ENCODE measurements at places on chromosomes 4 and X. TPM values are rescaled to one million over a fixed set of nuclear protein-coding genes. Genes with fewer than 3 reads are reported as not detected.
A peak's percentile ranks its signal among the peaks of the same experiment; 100 is the strongest.

DNA sequence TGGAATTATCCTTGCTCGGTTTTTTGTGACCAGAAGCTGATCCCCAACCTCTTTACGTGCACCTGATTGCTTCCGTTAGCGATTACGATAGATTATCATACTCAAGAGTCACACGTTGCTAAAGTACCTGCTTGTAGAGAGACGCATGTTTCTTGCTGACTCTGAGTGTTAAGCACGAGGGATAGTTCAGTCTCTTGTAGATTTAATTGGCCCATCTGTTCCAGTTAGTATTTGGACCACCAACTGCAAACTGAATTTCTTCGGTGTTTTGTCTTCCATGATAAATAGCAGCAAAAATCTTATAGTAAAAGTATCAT, 516 bp upstream of the COX18 start:
- peak overlapping the region; percentile 81 for H3K27ac ChIP-seq
- peak overlapping the region; percentile 87 for H3K4me3 ChIP-seq
- H3K4me1 ChIP-seq, result peaks cover 5% of the 10 kb centered on the region
- DNase-seq, result no peak
- no peaks in the 10 kb centered on the region for H3K27me3 ChIP-seq
- H3K36me3 ChIP-seq, result peaks cover 20% of the 10 kb centered on the region

Gene GC
- total RNA-seq, result not detected

Gene TMEM150C
- total RNA-seq, result 0.66 TPM

DNA sequence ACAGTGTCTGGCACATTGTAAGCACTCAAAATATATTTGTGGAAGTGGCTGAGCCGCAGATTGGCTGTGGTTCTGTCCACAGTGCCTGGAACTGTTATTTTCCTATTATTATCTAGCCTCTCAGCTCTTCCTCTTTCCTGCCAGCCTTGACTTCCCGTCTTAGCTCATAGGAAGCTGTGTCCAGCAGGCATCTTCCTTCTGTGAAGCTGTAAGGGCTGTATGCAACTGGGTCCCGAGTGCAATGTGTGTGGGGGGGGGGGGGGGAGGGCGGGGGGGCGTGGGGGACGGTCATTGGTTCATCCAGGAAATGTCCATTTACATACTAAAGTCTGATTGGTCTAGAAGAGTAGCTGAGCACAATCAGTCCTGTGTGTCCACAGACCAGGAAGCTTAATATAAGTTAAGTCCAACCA, 210.7 kb downstream of the PDGFRA start:
- H3K4me3 ChIP-seq, result peak overlapping the region; percentile 25
- peaks cover 3% of the 10 kb centered on the region for H3K27me3 ChIP-seq
- DNase-seq, result peak; percentile 42

Gene FGFR3
- 2.0 TPM for total RNA-seq

DNA sequence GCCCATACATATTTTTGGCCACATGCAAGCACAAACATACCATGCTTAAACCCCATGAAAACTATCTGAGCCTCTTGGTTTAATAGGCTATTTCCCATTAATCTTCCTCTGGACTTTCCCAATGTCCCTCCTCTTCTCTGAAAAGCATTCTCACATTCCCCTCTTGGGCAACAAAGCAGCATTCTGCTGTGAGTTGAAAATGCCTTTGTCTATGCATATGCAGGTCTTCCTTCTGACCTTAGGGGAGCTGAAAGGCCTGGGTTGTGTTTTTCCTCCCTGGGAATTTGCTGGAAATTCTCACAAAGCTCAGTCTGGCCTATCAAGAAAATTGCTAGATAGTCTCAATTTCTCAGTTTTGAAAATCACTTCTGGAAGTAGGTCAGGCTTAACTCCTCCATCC, 4.2 kb downstream of the VSIG4 start:
- no peak overlapping the region for H3K4me3 ChIP-seq
- H3K4me1 ChIP-seq, result no peaks in the 10 kb centered on the region
- H3K27ac ChIP-seq, result no peak overlapping the region
- no peak for DNase-seq
- H3K36me3 ChIP-seq, result no peaks in the 10 kb centered on the region

Gene ADGRG4
- total RNA-seq, result not detected

Gene RADX
- total RNA-seq, result 4.9 TPM

GRCh38 chr4:136909626-136910025, 622.7 kb downstream of the PCDH18 start:
- peak; percentile 74 for DNase-seq
- H3K27me3 ChIP-seq, result no peaks in the 10 kb centered on the region
- H3K27ac ChIP-seq, result peak overlapping the region; percentile 46
- H3K4me1 ChIP-seq, result peaks cover 10% of the 10 kb centered on the region
- no peaks in the 10 kb centered on the region for H3K36me3 ChIP-seq
- no peak overlapping the region for H3K4me3 ChIP-seq

DNA sequence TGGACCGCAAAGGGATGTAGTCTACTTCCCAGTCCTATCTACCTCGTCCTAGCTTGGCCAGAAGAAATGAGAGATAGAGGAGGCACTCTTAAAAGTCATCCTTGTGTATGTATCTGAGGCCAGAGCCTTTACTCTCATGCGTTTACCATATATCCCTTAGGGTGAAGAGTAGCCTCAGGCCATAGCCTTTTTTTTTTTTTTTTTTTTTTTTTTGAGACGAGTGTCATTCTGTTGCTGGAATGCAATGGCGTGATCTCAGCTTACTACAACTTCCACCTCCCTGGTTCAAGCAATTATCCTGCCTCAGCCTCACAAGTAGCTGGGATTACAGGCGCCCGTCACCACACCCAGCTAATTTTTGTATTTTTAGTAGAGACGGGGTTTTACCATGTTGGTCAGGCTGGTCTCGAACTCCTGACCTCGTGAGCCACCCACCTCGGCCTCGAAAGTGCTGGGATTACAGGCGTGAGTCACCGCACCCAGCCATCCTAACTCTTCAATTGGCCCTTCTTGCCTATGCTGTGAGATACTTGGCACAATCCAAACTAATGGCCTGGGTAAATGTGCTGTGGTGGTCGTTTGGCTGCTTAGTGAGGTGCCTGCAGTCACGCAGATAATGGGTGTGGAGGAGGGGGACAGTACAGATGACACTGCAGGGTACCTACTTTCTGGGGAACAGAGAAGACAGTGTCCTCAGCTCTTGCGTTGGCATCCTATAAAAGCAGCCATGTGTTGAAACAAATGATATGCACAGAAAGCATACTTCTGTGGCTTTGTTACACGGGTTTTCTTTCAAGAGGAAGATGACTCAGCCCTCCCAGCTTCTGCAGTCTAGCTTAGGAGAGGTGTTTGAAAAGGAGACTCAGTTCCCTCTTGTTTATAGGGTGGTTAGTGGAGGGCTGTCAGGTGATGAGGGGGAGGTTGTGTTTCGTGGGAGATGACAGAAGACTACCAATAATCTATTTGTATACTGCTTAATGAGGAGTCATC, 10.4 kb upstream of the DGAT2L6 start:
- no peaks in the 10 kb centered on the region for H3K27me3 ChIP-seq
- H3K4me1 ChIP-seq, result peaks cover 18% of the 10 kb centered on the region
- DNase-seq, result no peak
- H3K4me3 ChIP-seq, result no peak overlapping the region

Gene CSAG1
- 0.63 TPM for total RNA-seq

Gene UGT2A1
- not detected for total RNA-seq

Gene FGF13
- total RNA-seq, result 55.6 TPM

- H3K36me3 ChIP-seq, result no peaks in the 10 kb centered on the region
- no peak for DNase-seq
Observed at GRCh38 chr4:136741468-136741867, 790.8 kb downstream of the PCDH18 start.

Gene HSD17B10
- total RNA-seq, result 95.4 TPM

Gene SPANXN3
- not detected for total RNA-seq

- H3K4me1 ChIP-seq, result peaks cover 4% of the 10 kb centered on the region
- H3K27ac ChIP-seq, result no peak overlapping the region
Observed at GRCh38 chr4:138598226-138598625, 356.1 kb upstream of the SLC7A11 start.

GRCh38 chrX:148562846-148563245, 62.4 kb downstream of the AFF2 start:
- no peak overlapping the region for H3K27ac ChIP-seq
- H3K4me1 ChIP-seq, result no peaks in the 10 kb centered on the region
- no peaks in the 10 kb centered on the region for H3K27me3 ChIP-seq
- H3K36me3 ChIP-seq, result no peaks in the 10 kb centered on the region
- no peak overlapping the region for H3K4me3 ChIP-seq
- DNase-seq, result no peak

Gene FATE1
- not detected for total RNA-seq

DNA sequence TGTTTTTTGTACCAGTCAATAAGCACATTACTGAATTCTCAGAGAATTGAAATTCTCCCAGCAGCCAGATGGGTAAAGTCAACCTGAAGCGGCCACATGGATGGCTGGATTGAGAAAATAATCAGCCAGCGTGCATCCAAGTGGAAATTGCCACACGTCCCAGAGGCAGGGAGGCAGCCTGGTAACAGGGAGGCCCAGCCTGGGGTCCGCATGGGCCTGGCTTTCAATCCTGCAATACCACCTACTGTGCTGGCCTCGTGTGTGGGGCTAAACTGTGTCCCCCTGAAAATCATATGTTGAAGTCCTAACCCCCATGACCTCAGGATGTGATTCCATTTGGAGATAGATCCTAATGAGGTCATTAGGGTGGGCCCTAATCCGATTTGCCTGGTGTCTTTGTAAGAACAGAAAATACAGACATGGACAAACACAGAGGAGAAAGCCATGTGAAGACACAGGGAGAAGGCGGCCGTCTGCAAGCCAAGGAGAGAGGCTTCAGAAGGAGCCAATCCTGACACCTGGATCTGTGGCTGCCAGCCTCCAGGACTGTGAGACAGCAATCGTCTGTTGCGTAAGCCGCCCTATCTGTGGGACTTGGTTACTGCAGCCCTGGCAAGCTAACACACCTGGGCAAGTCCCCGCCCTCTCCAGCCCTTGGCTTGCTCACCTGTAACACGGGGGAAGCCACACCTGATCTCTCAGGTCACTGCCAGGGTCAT, 90.3 kb downstream of the JAKMIP1 start:
- H3K4me3 ChIP-seq, result no peak overlapping the region
- no peak overlapping the region for H3K27ac ChIP-seq
- no peaks in the 10 kb centered on the region for H3K36me3 ChIP-seq
- H3K27me3 ChIP-seq, result peaks cover 11% of the 10 kb centered on the region

DNA sequence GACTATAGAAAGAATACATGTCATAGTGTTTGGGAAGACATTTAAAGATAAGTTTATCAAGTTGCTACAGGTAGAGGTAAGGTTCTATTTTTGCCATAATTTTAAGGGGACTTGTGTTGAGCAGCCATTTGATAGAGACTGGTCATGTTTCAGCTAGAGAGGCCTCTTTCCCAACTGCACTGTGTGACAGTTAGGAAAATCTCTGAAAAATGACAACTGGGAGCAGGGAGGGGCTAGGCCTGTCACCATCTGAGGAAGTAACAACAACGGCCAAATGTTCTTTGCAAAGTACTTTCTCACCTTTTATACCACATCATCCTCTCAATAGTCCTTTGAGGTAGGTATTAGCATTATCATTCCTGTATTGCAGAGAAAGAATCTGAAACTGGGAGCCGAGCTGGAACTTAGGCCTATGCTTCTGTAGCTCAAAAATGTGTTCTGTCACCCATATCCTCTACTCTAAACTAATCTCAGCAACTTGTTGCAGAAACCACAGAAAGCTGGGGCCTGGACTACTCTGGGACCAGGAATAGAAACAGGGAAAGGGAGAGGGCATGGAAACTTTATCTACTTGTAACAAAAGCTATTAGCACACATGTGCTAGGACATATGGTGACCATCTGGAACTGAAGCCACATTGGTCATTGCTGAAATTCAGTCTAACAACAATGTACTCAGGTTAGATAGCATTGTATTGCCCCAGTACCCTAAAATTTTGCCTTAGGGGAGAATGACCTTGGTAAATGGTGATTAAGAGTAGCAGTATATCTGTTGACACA, 198.9 kb downstream of the MID1IP1 start:
- H3K4me1 ChIP-seq, result no peaks in the 10 kb centered on the region
- DNase-seq, result no peak
- H3K27ac ChIP-seq, result no peak overlapping the region
- no peaks in the 10 kb centered on the region for H3K27me3 ChIP-seq
- H3K36me3 ChIP-seq, result no peaks in the 10 kb centered on the region

- H3K4me1 ChIP-seq, result no peaks in the 10 kb centered on the region
- H3K27me3 ChIP-seq, result no peaks in the 10 kb centered on the region
- no peak overlapping the region for H3K4me3 ChIP-seq
- no peaks in the 10 kb centered on the region for H3K36me3 ChIP-seq
- no peak for DNase-seq
Observed at GRCh38 chr4:36026348-36026880, 217.9 kb downstream of the ARAP2 start.

Gene RHOXF1
- not detected for total RNA-seq

DNA sequence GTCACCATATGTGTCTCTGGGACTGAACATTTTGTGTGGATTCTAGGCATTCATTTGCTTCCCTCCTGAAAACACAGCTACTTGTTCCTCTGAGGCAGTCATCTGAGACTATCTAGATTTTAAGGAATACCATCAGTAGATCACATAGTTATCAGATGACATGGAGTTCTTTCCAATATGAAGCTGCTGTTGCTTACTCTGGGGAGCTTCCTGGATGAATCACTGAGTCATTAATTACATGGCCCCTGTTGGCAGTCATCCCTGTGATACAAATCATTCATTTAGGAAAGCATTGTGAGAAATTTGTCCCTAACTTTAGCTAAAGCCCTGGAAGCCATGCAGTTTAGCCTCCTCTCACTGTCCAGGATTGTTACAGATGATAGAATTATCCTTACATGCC, 98.2 kb upstream of the ARSJ start:
- peaks cover 4% of the 10 kb centered on the region for H3K4me1 ChIP-seq
- H3K27me3 ChIP-seq, result no peaks in the 10 kb centered on the region
- no peaks in the 10 kb centered on the region for H3K36me3 ChIP-seq
- H3K27ac ChIP-seq, result no peak overlapping the region
- no peak for DNase-seq

- DNase-seq, result no peak
- H3K4me1 ChIP-seq, result no peaks in the 10 kb centered on the region
- H3K27me3 ChIP-seq, result no peaks in the 10 kb centered on the region
- peaks cover 62% of the 10 kb centered on the region for H3K36me3 ChIP-seq
Observed at GRCh38 chr4:25402521-25402920, 25.5 kb downstream of the ANAPC4 start.

- no peak overlapping the region for H3K27ac ChIP-seq
- no peak overlapping the region for H3K4me3 ChIP-seq
- DNase-seq, result no peak
- no peaks in the 10 kb centered on the region for H3K4me1 ChIP-seq
- no peaks in the 10 kb centered on the region for H3K36me3 ChIP-seq
Observed at GRCh38 chr4:186875476-186875875, 151.8 kb upstream of the FAT1 start.

- no peaks in the 10 kb centered on the region for H3K27me3 ChIP-seq
- no peak for DNase-seq
- no peak overlapping the region for H3K27ac ChIP-seq
Observed at GRCh38 chr4:138414202-138414601, 172.1 kb upstream of the SLC7A11 start.

GRCh38 chr4:79206660-79207059, 119.2 kb downstream of the NAA11 start:
- H3K4me3 ChIP-seq, result no peak overlapping the region
- no peak for DNase-seq
- no peaks in the 10 kb centered on the region for H3K36me3 ChIP-seq

Gene PNMA6F
- total RNA-seq, result not detected

Measured in SJCRH30 (cell line).